ENCODE measurements at places on chromosomes 5 and 9. TPM values are rescaled to one million over a fixed set of nuclear protein-coding genes. Genes with fewer than 3 reads are reported as not detected.

Gene TGFBI
- 1,755 TPM for total RNA-seq

Gene PFN3
- total RNA-seq = not detected

Gene SPAAR
- total RNA-seq = 0.20 TPM

Gene PCDHA3
- 0.90 TPM for total RNA-seq

Gene CFAP157
- 0.08 TPM for total RNA-seq

Gene PTRH1
- total RNA-seq = 15.3 TPM

Gene GRM6
- total RNA-seq = not detected

Gene IFNA13
- not detected for total RNA-seq

Gene ZNF454
- not detected for total RNA-seq

Gene DBH
- not detected for total RNA-seq

Gene TSPAN17
- total RNA-seq = 64.8 TPM

Gene CARTPT
- not detected for total RNA-seq

Gene HOMER1
- 6.1 TPM for total RNA-seq

Gene SYNPO
- 17.3 TPM for total RNA-seq

Gene POU5F2
- total RNA-seq = 0.02 TPM

Gene F12
- 21.1 TPM for total RNA-seq

Gene HSPB3
- total RNA-seq = 0.14 TPM

Gene RNF183
- not detected for total RNA-seq

Gene NOXA1
- total RNA-seq = 1.4 TPM

Gene SPATA9
- not detected for total RNA-seq

Gene TAF11L5
- not detected for total RNA-seq

Gene FGF10
- total RNA-seq = not detected

Gene LCN9
- total RNA-seq = 0.14 TPM

Gene EPB41L4B
- 33.9 TPM for total RNA-seq
